IMR-90 (cell line): ENCODE measurements at places on chromosomes 1 and 21. TPM values are rescaled to one million over a fixed set of nuclear protein-coding genes. Genes with fewer than 3 reads are reported as not detected.
A peak's percentile ranks its signal among the peaks of the same experiment; 100 is the strongest.

DNA sequence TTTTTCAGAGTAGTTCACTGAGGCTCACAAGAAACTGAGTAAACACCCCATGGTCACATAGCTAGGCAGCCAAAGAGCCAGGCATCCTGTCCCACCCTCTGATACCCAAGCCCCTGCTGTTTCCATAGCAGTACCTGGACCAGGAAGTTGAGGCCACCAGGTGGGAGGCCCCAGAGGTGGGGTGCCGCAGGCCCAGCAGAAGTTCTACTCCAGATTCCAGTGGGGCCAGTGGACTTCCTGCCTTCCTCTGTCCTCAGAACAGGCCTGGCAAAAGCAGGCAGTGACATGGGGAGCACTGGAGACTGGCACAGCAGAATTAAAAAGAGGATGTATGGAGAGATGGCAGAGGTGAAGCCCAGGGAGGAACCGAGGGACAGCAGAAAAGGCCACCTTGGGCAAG lies 19.0 kb downstream of the FOXO6 start:
- DNase-seq = no peak

- DNase-seq = peak; percentile 70
Measured at GRCh38 chr1:220370041-220370700, 97.9 kb upstream of the RAB3GAP2 start.

GRCh38 chr1:61332196-61332753 lies 249.9 kb downstream of the NFIA start:
- DNase-seq = no peak

The LCE1A gene
- total RNA-seq = not detected in 2 replicates

The TEX38 gene
- not detected in 2 replicates for total RNA-seq

- no peak for DNase-seq
Measured at GRCh38 chr1:228376651-228377631, 29.7 kb downstream of the TRIM11 start.

- DNase-seq = no peak
Measured at GRCh38 chr1:42323551-42323950, 11.5 kb downstream of the FOXJ3 start.
